Right ventricle myocardium superior (tissue), 1 donor: ENCODE measurements at places on chromosomes 1 and 21.
A peak's percentile ranks its signal among the peaks of the same experiment; 100 is the strongest.

DNA sequence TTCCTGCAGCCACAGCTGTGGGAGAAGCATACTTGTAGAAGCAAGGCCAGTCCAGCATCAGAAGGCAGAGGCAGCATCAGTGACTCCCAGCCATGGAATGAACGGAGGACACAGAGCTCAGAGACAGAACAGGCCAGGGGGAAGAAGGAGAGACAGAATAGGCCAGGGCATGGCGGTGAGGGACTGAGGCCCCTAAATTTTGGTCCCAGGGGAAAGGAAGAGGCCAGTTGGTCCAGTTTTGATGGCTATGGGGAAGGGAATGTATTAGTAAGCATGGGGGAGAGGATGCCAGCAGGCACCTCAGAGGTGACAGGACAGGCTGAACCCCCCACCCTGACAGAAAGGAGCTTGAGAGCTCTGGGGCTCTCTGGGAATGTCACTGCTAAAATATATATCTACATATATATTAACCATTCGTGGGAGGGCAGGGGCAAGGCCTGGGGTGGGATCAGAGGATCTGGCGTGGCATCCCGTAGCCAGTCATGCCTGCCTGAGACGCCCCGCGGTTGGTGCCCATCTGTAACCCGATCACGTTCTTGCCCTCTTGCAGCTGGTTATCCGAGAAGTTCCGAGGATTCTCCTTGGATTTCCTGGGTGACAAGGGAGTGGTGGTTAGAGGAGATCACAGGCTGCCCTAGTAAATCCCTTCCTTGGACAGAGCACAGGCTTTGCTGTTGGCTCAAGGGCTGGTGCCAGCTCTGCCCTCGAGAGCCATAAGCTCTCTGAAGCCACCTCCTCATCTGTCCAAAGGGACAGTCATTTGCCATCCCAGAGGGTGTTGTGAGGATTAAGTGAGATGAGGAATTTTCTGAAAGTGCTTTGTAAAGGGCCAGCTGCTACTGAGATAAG is 6.7 kb downstream of the TAGLN2 start:
- no peak for DNase-seq

DNA sequence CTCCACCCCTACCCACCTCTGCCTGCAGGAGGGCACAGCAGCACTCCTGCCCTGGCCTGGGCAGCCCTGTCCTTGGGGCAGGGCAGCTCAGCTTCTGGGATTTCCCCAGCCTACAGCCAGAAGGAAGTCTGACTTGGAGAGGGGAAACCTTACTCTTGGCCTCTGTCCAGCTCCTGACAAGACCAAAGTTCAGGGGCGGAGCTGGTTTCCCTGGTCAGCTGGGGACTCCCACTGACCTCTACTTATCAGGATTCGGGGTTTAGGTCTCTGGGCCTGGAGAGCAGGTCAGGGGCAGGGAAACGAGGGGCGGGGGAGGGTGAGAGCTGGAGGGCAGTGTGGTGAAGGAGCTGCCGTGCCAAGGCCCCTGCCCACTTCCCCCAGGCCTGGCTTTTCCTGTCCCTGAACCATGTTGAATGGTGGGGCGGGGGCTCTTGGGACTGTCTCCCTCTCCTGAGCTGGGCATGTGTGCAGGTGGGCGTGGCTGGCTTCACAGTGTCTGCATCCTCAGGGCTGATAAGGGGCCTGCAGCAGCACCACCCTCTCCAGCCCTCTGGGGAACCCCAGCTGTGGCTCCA is 16.8 kb upstream of the ETV3 start:
- peak; percentile 58 for DNase-seq

DNA sequence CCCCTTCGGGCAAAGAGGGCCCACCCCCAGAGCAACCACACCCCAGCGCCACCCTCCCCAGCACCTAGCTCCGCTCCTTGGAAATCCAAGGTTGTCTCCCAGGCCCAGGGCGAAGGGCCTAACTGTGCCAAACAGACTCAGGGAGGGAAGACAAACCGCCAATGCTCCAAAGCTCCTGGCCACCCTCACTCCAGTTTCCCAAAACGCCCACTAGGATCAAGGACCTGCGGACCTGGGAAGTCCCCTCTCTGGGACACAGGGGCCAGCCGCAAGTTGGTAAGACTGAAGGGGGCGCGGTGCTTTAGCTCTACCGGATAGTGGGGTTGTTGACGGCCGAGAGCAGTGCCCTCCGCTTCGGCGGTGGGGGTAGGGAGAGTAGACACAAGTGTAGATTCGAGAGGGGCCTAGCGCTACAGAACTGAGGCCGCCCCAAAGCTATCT is 581 bp downstream of the IRF6 start:
- no peak for DNase-seq

- no peak for DNase-seq
Observed at GRCh38 chr1:114854693-114855320, at the start of gene SYCP1. TSS of gene SYCP1 (plus strand) at chr1:114854863. CDS start at chr1:114855465, 602 bp downstream.

DNA sequence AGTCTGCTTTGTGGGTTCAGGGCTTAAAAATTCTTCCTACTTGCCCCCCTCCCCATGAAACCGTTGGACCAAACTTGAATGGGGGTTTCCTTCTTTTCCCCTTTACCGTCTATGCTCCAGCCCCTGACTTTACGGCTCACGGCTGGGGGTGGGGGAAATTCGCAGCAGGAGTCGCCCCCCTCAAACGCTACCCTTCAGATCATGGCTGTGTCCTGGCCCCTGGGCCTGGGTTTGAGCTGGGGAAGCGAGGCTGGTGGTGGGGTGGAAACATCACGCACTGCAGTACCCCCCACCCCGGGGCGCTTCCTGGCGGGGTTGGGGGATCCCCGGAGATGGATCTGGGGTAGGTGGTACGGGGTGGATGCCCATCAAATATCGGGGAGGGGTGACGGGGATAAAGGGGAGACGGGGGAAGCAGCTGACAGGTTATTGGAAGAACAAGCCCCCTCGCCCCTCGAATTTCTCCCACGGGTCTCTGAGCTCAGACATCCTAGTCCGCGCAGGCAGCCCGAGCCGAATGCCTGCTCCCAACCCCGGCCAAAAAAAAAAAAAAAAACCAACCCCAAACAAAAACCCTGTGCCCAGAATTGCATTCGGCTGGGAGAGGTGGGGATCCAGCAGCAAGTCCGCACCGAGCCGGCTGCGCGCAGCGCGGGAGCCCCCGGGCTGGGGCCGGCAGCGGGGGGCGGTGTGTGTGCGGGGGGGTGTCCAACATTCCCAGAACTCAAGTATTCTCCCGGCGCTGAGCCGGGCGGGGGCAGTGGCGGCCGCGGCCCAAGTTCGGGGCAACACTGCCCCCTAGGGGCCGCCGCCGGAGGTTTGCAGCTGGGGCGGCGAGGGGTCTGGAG is 59.0 kb upstream of the ACOT11 start:
- peak; percentile 89 for DNase-seq

DNA sequence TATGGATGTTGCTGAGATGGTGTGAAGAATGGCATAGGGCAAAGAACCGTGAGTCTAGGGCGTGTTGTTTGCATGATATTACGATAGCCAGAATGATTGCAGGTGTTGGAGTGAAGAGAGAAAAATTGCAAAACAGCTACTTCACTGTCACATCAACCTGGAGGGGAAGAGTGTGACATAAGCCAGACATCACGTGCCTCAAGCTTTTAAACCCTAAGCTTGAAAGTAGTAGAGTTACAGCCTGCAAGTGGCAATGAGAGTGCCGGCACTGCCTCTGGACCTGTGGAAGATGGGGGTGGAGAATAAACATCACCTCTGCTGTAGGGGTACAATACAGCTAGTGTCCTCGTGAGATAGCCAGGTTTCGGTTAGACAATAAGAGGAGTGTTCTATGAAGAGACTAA is 11.1 kb downstream of the EEIG2 start:
- no peak for DNase-seq

DNA sequence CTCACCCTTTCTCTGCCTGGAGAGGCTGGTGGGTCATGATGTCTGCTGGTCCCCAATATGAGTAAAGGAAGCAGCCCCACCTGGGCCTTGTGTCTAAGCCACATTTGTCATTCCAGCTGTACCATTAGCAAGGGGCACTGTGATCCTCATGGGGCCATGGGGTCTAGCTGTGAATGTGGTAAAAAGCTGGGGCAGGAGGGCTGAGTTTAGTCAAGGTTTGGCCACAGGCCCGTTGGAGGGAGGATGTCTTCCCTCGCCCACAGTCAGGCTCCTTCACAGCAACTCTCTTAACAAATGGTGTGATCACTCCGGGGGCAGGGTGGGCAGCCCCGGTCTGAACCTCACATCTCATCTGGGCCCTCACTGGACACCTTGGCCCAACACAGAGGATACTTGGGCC is 115.4 kb downstream of the DMRTB1 start:
- no peak for DNase-seq

- no peak for DNase-seq
Observed at GRCh38 chr1:153277852-153278251, 18.4 kb downstream of the LORICRIN start.

DNA sequence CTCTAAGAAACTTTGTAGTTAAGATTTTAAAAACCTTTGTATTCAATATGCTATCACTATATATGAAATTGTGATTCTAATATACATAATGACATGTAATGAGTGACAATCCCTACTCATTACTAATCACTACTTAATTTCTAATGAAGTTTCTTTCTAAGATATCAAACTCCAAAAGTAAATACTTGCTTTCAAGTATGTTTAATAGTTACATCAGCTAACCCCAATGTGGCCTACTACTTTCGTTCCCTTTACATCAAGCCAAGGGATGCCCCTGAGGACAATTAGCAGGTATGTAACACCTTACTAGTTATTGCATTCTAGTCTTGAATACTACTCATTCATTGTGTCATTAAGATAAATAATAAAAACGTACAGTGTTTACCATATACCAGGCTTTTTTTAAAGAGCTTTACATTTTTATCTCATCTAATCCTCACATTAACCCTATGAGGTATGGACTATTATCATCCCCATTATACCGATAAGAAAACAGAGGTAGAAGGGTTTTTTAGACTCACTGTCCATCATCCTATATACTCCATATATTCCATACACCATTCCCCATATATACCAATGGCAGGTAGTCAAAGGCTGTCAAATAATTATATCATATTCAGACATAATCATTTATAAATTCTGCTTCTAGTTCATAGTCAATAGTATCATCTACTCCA is 4.2 kb downstream of the PPP1R15B start:
- no peak for DNase-seq

DNA sequence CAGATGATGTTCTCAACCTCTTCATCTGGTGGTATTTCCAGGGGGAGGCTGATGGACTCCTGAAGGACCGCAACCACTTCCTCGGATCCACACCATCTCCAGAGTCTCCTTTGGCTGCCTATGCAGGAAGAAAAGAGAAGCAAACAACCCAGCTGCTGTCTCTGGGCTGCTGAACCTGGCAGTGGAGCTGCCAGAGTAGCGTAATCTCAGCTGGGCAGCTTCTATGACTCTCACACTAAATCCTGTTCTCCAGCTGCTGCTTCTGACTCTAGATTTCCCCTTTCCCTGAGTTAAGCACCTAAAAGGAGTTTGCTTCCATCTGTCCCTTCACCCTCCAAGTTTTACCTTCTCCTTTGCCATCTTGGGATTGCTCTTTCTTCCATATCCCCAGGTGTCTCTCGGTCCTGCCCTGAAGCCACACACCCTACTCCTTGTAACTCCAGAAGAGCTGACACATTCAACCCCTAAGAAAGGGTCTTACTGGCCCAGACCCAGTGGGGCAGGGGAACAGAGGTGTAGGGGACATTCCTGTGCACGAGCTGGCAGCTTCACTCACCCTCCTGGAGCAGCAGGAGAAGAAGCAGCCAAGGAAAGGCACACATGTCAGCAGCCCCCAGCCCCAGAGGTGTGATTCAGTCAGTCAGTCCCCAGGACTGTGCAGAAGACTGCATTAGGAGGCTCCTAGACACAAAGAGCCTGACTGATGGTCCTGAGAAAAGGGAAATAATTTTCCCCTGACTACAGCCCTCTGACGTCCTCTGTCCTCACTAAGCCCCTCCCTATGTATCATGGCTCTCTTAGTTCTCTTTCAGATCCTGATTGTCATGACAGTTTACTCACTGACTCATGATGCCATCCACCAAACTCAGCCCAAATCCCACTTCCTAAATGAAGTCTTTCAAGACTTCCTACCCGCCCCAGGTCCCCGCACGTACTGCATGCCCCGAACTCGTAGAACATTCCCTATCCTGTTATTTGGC is at the start of gene SLAMF9:
TSS of gene SLAMF9 (minus strand) at position 702 of the 980 bp plus-strand sequence. CDS start at position 602, 100 bp downstream.
- no peak for DNase-seq

DNA sequence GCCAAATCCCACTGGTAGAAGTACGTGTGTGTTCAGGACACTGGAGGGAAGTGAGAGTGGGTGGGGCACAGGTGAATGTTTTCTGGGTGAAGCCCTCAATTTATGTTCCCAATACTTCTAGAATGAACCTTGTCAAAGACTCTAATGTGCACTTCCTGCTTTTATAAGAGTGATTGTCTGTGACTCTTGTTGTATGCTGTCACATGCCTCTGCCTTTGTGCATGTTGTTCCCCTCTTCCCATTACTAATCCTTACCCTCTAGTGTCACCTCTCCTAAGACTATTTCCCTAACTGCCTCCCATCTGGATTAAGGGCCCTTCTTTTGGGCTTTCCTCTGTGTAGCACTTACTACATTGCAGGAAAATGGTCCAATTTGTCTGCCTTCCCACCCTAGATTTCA is 2.5 kb upstream of the LINGO4 start:
- no peak for DNase-seq

GRCh38 chr1:160953030-160953429 is 1.6 kb downstream of the ITLN2 start:
- DNase-seq, result no peak

DNA sequence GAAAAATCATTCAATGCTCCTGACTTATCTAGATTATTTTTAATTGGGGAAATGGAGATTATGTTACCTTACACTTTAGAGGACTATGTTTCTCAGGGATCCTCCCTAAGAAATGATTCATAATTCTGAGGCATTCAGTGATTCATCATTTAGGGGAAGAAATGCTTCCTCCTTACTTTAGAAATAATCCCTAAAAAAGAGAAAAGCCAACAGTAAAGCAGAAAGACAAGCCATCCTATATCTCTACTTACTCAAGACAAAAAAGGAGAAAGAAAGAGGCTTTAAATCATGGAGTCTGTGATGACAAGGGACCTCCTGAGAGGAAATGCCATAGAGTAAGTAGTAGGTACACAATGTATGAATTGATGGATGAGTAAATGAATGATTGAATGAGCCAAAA is 137.0 kb downstream of the BRINP2 start:
- DNase-seq, result no peak
